ENCODE measurements at places on chromosomes 2 and 18. TPM values are rescaled to one million over a fixed set of nuclear protein-coding genes. Genes with fewer than 3 reads are reported as not detected.

GRCh38 chr2:30776831-30777635 is 30.2 kb downstream of the CAPN13 start:
- DNase-seq, result no peak

The DSG4 gene
- total RNA-seq, result not detected

The ICOS gene
- not detected for total RNA-seq

DNA sequence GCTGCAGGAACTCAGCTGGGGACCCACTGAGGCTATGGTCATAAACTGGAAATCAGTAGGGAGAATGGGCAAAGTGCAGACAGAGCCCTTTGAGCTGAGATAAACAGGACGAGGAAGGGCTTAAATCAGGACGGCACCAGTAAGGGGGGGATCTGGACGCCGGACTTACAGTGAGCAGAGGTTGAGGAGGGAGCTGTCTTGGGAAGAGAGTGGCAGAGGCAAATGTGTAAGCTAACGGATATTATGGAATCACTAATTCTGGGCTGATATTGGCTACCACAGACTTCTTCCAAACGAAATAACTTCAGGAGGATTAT is 539 bp downstream of the CYP27A1 start:
- no peak for DNase-seq

The POU3F3 gene
- total RNA-seq, result not detected

GRCh38 chr18:65938592-65939372 is 188.0 kb downstream of the CDH7 start:
- peak; percentile 60 for DNase-seq

DNA sequence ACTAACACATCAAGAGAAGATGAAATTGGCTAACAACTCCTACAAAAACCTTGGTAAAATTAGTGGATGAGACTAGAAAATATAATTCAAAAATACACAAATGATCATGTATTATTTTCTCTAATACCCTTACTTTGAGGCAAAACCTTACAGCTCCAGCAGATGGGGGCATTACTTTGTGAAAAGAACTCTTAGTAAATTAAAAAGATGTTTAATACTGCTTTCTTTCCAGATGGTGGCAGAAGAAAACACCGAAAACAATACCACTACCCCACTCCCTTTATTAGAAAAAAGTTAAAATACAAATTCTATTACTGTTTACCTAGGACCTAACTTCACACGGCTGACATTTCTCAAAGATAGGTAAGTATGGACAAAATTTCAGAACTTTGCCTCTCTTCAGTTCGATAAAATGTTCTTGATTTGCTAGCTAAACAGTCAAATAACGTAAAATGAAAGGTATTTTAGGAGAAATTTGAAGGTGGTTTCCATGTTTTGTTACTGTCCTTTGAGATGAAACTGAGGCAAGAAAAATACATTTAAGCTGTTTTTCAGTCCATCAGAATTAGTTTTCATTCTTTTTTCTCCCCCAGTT is 30.6 kb downstream of the ORC4 start:
- peak; percentile 57 for DNase-seq

DNA sequence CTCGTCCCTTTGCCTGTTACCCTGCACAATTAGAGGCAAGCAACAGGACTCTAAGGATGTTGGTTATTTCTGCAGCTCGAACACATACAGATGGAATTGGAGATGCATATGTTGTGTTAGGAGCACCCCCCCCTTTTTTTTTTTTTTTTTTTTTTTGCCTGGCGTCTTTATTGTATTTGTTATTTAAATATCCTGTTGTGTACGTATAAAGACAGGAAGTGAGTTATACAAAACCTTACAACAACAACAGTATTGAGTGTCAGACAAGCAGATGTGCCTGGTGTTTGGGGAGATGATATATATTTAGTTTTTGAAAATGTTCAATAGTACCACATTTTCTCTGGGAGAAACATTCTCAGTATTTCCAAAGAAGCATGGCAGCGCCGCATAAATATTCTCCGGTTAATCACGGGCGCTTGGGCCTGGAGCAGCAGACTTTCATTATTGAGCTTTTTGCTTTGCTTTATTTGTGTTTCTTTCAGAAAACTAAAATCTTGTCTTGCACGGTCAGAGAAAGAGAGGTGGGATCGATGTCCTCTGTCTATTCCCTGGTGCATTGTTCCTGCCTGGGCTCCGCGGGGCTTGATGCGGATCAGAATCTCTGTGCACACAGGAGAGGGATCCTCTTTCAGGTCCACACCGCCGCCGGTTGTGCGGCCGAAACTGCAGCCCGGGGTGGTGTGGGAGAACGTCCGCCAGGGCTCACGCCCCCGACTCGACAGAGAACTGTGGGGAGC is 23.2 kb upstream of the ZNF516 start:
- no peak for DNase-seq

The EMILIN2 gene
- total RNA-seq, result 1.2 TPM

- no peak for DNase-seq
Measured at GRCh38 chr2:239329284-239329971, 71.4 kb downstream of the HDAC4 start.

The IGFBP5 gene
- total RNA-seq, result 0.46 TPM

DNA sequence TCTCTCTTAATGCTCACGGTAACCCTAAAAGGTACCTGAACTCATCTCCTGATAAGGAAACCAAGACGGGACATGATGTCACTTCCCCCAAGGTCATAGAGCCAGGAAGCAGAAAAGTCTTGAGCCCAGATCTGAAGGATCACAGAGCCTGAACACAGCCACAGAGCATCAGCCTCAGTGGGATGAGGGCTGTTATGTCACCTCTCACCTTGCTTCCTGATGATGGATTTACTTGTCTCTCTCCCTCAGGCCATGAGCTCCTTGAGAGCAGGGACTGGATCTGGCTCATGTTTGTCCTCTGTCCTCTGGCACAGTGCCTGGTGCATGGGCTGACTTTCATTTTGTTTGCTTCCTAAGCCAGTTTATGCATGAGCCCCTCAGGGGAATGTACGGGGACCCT is 54.2 kb downstream of the SERTAD2 start:
- DNase-seq, result no peak

The RAB3GAP1 gene
- total RNA-seq, result 45.4 TPM

DNA sequence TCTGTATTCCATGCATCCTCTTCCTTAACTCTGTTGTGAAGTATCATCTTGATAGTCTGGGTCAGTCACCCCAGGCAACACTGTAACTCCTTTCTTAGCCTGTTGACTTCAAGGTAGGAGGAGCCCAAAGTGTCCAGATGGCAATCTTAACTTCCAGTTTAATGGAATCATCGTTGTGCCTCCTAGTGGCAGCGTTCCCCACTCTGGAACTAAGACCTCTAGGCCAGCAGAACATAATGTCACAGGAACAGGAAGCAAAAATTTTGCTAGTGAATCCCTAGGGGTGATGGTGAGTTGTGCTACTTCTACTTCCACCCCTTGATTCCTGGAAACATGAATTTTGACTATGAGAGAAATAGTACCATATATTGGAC is 11.7 kb downstream of the SGPP2 start:
- no peak for DNase-seq

The SAG gene
- total RNA-seq, result not detected

The NBEAL1 gene
- 17.0 TPM for total RNA-seq

GRCh38 chr2:173926875-173927274 is 38.3 kb downstream of the SP3 start:
- DNase-seq, result no peak

DNA sequence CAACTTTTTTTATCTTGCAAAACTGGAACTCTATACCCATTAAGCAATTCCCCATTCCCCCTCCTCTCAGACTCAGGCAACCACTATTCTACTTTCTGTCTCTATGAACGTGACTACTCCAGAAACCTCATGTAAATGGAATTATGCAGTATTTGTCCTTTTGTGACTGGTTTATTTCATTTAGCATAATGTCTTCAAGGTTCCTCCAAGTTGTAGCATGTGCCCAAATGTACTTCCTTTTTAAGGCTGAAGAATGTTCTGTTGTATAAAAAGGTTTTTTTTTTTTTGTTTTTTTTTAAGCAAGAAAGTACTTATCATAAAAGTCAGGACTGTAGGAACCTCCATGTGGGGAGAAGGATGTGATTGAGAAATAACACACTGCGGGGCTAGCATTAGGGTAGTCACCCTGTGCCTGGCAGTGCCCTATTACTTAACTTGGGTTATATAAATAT is 262.9 kb upstream of the FBXO11 start:
- no peak for DNase-seq

The OR6B2 gene
- total RNA-seq, result not detected

DNA sequence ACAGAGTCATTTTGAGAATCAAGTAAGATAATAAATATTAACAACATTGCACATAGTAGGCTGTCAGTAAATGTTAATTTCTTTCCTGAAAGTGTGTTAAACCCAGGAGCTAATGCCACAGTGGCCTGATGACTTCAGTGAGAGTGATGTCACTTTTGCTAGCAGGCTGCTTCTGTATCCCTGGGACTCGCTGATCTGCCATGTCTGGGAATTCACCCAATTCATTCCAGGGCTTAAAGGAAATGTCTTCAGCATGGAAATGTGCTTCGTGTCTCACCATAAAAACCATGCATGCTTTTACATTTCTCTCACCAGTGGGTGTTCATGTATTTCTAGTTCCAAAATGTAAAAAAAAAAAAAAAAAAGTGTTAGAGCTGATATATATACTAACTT is 56.8 kb upstream of the MAPRE3 start:
- no peak for DNase-seq

GRCh38 chr2:153645599-153645998 is 167.0 kb upstream of the RPRM start:
- no peak for DNase-seq

GRCh38 chr2:102033031-102033749 is 41.4 kb downstream of the IL1R2 start:
- peak; percentile 92 for DNase-seq

- DNase-seq, result no peak
Measured at GRCh38 chr2:240893363-240893844, 2.6 kb downstream of the MAB21L4 start.

- peak; percentile 1 for DNase-seq
Measured at GRCh38 chr2:41101281-41101680, 649.4 kb upstream of the SLC8A1 start.

DNA sequence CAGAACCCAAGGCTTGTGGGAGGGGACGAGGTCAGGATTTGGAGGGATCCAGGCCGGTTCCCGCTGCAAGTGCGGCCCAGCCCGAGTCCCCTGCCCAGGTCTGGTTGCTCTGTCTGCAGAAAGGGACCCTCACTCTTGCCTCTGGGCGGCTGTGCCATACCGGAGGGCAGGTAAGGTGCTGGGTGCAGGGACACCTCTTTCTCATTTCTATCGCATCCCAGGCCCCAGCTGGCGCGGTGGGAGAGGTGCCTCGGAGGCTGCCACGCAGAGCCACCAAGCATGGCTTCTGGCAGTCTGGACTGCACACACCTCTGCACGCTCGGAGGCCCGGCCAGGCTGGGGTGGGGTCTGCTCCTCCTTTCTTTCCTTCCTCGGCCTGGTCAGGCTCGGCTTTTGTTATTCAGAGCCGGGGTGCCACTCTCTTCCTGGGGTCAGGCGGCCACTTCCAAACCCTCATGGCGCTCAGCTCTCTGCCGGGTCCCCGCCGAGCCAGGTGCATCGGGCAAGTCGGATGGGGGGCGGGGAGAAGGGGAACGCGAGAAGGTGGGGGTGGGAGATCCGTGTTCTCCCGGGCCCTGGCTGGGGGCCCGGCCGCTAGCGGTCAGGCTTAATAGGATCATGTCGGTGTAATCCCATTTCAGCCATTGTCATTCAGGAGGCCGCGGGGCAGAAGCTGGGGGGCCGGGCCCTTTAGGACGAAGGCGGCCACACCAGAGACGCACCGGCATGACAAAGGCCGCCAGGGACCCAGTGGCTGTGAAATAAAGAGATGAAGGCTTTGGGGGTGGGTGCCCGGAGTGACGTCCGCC is 9.0 kb downstream of the GBX2 start:
- no peak for DNase-seq

The NRP2 gene
- 14.9 TPM for total RNA-seq

DNA sequence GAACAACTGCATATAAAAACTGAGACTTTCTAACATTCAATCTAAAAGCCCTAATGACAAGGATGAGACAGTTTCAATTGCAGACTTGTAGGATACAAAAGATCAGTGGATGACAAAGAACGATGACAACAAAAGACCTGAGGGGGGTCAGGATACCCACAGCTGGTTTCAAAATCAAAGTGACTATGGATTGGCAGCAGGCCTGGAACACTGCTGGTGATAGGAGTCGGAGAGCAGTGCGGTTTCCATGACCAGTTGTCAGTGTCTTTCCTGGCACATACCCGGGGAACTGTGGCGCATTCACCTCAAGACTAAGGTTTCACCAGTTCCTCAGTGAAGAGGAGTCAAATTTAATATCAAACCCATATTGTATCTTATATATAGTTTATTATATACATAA is 42.0 kb downstream of the EHD3 start:
- peak; percentile 52 for DNase-seq

The VRK2 gene
- 35.0 TPM for total RNA-seq

DNA sequence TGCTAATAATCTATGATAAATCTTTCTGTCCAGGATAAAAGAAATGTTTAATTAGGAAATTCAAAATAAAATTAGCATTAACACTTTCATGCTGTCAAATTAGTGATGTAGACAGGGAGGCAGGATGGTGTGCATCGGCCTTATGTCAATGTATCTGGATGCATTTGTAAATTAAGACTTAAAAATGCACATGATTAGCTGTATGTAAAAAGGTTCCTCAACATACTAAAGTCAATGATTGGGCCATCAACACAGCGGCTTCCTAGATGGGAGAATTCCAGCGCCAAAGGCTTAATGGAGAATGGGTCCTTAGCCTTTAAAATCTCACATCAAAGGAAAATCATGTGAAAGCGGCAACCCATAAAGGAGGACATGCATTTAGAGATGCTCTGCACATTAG is 77.5 kb upstream of the ZEB2 start:
- DNase-seq, result no peak

DNA sequence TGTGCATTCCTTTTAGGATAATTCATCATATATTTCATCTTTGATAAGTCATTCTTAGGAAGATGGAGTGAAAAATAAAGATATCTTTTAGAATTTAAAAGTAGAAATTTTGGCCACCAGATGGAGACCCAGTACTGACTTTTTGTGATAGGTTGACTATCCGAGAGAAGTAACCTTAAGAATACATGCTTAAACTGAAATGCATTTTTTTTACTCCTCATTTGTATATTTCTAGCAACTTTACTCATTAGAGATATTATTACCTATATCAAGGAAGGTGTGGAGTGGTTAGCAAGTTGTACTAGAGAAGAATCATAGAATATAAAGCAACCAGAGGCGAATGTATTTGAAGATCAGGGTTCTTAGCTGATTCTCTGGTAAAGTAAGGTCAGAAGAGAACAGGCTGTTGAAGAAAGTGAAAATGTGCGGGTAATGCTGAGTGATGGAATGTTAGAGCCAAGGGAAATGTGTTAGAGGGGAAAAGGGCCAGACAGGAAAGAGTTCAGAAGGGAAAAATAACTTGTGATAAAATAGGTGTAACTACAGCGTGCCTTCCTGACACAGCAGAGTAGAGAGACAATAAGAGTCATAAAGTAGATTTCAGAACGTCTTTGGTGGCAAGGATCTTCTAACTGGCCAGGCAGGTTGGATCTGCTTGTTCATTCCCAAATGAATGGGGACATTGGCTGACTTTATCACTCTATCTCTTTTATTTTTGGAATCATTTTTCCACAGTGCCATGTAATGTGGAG is 52.3 kb downstream of the TDRD15 start:
- DNase-seq, result no peak

- DNase-seq, result no peak
Measured at GRCh38 chr2:239391286-239392071, 9.3 kb downstream of the HDAC4 start.

The ADCYAP1 gene
- not detected for total RNA-seq

- peak; percentile 89 for DNase-seq
Measured at GRCh38 chr2:196278491-196278911, 107.1 kb upstream of the STK17B start.

The ARHGEF4 gene
- total RNA-seq, result not detected

- DNase-seq, result no peak
Measured at GRCh38 chr2:225124311-225125017, 82.2 kb upstream of the DOCK10 start.

GRCh38 chr2:203246646-203247045 is 7.8 kb downstream of the CYP20A1 start:
- DNase-seq, result no peak

Data from LHCN-M2 (cell line).